ENCODE measurements at places on chromosomes 5 and 9.

DNA sequence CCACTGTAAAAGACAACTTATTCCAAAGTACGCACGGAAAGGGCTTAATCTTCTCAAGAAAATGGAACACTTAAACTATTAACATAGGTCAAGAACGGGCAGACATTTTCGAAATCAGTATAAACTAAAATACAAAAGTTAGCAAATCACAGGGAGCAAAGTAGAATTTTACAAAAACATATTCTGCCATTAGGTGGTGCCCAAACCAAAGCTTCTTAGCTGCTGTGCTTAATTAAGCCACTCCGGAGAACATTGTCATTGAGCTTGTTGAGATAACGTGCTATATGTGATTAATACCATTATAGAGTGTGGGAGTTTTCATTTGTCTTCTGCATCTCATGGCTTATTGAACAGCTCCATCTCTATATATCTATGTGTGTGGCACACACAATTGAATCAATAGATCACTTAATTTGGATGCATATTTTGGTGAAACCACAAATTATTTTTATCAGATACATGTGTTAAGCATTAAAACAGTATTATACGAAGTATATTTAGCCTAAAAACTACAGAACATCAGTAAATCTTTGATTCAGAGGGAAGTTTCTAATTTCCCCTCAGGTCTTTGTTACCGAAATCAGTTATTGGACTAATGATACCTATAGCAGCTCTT lies 23.4 kb downstream of the UBLCP1 start:
- no peak for DNase-seq

- DNase-seq = no peak
Observed at GRCh38 chr5:67331296-67331925, 134.8 kb upstream of the CD180 start.

- no peak for DNase-seq
Observed at GRCh38 chr5:83745816-83746215, 25.2 kb upstream of the HAPLN1 start.

- no peak for DNase-seq
Observed at GRCh38 chr5:95080441-95080840, 204.5 kb downstream of the MCTP1 start.

- peak; percentile 77 for DNase-seq
Observed at GRCh38 chr9:7320139-7320538, 479.4 kb downstream of the DMAC1 start.

DNA sequence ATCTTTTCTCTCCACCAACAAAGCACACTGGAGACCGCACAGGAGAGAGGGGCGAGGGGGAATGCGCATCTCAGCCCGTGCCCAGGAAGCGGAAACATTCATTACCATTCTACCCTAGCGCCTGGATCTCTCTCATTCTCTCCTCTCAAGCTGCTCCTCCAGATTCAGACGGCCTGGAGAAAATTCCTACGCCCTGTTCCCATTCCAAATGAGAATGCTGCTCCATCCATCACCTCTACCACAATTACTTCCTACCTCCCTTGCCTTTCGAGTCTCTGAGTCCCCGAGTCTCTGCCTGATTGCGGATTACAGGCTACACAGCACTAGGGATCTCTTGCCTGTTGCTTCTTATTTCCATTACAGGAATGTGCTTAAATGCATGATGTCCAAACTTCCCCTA lies 6.7 kb downstream of the DDX31 start:
- DNase-seq = no peak

GRCh38 chr9:134597041-134597913 lies 44.3 kb upstream of the COL5A1 start:
- no peak for DNase-seq

GRCh38 chr5:54440456-54440893 lies 15.0 kb upstream of the HSPB3 start:
- no peak for DNase-seq

- peak; percentile 18 for DNase-seq
Observed at GRCh38 chr9:73183917-73184861, 32.5 kb downstream of the ANXA1 start.

DNA sequence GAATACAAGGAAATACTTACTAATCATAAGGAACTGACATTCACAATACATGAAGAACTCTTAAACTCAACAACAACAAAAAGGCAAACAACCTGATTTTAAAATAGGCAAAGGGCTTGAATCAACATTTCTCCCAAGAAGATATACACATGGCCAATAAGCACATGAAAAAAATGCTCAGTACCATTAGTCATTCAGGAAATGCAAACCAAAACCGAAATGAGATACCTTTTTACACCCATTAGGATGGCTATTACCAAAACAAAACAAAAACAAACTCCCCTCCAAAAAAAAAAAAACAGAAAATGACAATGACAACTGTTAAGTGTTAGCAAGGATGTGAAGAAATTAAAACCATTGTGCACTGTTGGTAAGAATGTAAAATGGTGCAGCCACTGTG lies 104.1 kb upstream of the ZNF462 start:
- no peak for DNase-seq

DNA sequence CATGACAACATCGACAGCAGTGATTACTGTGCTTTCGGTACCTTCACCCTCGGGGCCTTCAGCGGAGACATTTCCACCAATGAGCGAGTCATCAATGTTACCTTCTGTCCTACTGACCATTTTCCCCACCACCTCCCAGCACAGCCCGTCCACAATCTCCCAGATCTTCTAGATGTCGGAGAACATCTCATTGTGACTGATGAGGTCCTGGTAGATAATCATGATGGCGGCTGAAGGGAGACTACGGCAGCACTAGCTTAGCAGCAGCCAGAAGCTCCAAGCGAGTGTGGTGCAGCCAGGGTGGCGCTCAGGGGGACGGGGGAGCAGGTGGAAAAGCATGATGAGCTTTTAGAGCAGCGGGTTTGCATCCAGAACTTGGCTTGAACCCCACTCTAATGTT lies 379.0 kb downstream of the TLR4 start:
- no peak for DNase-seq

DNA sequence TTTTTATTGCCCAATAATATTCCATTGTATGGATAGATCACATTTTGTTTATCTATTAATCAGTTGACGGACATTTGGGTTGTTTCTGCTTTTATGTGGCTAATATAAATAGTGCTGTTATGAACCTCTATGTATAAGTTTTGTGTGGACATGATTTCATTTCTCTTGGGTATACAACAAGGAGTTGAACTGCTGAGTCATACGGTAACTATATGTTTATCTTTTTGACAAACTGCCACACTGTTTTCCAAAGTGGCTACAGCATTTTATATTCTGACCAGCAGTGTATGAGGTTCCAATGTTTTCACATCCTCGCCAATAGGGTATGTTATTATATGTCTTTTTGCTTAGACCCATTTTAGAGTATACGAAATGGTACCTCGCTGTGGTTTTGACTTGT lies 264.3 kb downstream of the RFX3 start:
- DNase-seq = no peak

GRCh38 chr5:154352960-154353548 lies 92.7 kb upstream of the SAP30L start:
- DNase-seq = no peak

DNA sequence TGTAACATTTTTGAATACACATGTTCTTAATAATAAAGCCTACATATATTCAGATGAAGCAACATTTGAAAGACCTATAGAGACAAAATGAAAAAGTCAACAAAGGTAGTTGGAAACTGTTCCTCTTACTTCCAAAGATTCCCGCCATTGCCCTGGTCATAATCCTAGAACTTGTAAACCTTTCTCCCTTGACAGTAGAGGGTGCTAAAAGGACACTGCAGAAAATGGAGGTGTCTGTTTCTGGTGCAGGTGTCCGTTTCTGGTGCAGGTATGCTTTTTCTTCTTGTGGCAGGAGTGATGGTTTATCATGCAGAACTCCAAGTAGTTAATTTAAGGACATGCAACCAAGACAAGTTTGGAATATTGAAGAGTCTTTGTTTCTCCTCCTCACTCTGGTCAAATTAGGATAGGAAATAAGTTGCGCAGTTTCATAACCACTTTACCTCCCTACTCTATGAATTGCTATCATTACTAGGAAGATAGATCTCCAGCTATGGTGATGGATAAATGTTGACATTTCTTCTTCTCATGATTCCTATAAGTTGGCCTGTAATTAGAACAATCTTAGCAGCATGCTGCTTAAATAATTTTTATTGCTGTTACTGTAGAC lies 56.0 kb upstream of the FAM174A start:
- DNase-seq = no peak

DNA sequence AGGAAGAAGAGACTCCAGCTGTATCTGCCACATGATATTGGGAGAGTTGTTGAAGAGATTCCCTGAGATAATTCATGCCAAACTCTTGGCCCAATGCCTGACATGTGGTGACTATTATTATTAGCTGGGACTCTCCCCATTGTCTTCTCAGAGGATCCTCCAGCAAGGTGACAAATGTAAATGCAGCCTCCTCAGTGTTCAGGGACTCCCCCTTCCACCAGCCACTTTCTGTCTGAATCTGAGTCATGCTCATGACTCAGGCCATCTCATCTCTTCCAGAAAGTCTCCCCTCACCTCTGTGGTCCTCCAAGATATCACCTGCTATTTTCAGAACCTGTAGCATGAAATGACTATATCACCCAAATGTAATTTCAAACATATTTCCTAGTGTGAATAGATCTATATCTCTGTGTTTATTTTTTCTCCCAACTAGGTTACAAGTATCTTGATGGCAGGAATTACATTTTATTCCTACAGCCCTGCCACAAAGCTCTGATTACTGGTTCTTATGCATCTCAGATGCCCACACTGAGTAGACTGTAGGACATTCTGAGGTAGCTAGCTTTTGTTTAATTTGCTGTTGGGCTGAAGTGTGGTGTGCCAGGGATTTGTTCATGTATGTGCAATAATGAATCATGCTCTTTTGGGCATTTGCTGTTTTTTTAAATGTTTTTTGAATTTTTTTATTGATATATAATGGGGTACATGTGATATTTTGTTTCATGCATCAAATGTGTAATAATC lies 126.6 kb upstream of the IL12B start:
- peak; percentile 47 for DNase-seq

DNA sequence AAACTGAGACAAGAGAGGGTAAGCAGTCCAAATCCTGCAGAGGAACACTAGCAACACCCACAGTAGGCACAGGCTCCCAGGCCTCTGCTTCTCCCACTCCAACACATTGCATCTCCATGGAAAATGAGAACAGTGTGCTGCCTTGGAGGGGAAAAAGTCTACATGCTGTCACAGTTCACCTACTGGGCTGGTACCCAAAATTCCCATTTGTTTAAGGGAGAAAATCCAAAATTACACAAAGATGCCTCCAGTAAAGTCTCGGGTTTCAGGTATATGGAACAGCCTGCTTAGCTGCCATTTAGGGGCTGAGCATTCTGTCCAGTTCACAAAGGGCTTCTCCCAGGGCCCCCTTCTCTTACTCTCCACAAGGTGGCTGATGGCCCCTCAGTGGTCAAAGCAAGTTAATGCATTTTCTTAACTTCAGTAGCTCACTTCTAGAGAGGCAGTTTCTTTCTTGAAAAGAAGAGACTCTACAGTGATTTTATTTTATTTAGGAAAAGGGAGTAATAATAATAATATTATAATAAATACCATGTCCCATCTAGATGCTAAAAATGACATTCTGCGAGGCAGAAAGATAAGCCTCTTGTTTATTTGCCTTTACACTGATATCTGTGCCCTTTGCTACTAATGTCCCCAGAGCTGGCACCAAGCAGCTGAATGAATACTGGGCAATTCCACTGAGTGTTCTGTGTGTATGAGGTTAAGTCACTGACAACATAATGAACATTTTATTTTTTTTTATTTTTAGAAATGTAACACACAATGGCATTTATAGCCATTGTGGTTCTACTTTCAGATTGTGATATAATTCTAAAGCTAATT lies 89.4 kb downstream of the RGS7BP start:
- no peak for DNase-seq

- no peak for DNase-seq
Observed at GRCh38 chr5:71666321-71666720, 52.8 kb upstream of the CARTPT start.

GRCh38 chr5:54644226-54644625 lies 126.7 kb downstream of the SNX18 start:
- DNase-seq = peak; percentile 58

- DNase-seq = no peak
Observed at GRCh38 chr5:64942460-64942859, 173.7 kb downstream of the CWC27 start.

- peak; percentile 18 for DNase-seq
Observed at GRCh38 chr9:70043689-70044489, at the start of gene MAMDC2. MAMDC2 (plus strand) TSS chr9:70043848; CDS start chr9:70044198, 350 bp downstream.

DNA sequence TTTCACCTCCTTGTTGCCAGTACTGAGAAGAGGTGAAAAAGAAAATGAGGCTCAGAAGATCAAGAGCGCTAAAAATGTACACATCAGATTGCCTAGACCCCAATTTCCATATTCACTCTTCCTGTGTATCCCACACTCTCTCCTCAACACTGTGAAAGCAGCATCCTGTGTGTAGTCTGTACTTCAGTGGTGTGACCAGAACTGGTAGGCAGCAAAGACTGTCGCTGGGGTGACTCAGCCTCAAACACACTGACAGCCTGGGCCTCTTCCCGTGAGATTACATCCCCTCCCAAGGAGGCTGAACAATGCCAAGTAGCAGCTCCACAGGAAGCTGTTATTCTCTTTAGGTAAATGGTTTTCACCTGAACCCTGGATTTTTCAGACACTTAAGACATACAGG lies 135.5 kb downstream of the CCDC192 start:
- DNase-seq = peak; percentile 46

GRCh38 chr9:99626426-99626825 lies 195.3 kb upstream of the NR4A3 start:
- no peak for DNase-seq

- no peak for DNase-seq
Observed at GRCh38 chr5:170296935-170297588, 515 bp downstream of the LCP2 start.

DNA sequence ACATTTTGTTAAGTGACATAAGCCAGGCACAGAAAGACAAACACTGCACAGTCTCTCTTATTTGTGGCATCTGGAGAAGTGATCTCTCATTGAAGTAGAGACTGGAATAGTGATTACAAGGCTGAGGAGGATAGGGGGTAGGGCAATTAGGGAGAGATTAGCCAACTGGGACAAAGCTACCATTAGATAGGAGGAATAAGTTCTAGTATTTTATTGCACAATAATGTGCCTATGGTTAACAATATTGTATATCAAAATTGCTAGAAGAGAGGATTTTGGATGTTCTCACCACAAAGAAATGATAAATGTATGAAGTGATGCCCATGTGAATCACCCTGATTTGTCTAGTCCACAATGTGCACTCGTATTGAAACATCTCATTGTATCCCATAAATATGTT lies 281.8 kb downstream of the MTRR start:
- no peak for DNase-seq

GRCh38 chr5:88659529-88660263 lies 223.3 kb downstream of the MEF2C start:
- DNase-seq = no peak

GRCh38 chr5:135024956-135025729 lies 8.9 kb downstream of the PITX1 start:
- DNase-seq = peak; percentile 59

DNA sequence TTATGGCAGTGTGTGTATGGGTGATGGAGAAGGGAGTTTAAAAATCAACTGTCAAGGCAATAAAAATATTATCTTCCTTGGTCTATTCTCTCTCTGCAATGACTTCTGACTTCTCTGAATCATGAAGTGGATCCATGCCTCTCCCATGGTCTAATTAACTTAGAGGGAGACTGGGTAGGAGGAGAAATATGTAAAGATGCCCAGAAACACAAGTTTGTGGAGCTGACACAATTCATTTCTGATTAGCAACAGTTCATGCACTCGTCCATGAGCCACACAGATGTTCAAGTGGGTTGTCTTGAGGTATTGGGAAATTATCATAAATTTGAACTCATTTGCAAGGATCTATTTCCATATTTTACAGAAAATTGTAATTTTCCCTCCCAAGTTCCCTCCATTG lies 38.1 kb downstream of the INSYN2B start:
- DNase-seq = no peak

GRCh38 chr9:25537808-25538207 lies 140.4 kb downstream of the TUSC1 start:
- no peak for DNase-seq

All from MG63 (cell line).